ENCODE measurements at places on chromosomes 6 and 20.
A peak's percentile ranks its signal among the peaks of the same experiment; 100 is the strongest.

DNA sequence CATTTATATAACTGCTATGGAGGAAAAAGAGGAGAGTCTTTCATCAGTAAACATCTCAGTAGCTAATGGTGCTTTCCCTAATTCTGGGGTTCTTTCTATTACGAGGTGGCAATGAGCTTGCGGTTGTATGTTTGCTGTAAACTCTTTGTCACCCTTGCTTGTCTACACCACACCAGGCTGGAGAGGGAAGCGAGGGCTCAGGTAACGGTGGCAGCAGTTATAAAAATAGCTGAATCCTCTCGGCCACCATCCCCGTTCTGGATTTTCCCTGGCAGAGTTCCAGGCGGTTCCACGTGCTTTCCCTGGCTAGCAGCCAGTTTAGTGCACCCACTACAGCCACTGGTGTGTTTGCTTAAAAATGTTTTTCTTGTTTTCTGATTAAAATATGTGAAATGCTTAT, 39.0 kb downstream of the MAS1 start:
- DNase-seq, result no peak

DNA sequence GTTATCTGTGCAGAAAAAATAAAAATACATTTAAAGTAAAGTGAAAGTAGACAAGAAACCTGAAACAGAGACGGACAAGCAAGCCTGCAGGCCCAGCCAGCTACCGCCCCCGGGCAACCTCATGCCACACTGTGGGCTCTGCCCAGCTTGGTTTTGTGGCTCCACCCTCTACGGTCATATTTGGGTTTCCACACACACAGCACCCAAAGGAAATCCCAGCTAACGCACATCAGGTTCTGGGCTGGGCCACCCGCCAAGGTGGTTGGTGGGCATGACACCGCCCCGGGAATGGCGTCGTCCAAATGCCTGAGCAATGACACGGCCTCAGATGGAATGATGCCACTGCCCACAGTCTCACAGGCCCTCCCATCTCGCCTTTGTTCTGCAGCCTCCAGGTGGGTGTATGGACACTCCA, 22.9 kb downstream of the FAM110A start:
- DNase-seq, result no peak

GRCh38 chr20:50467174-50467573, 43.0 kb upstream of the PTPN1 start:
- no peak for DNase-seq

DNA sequence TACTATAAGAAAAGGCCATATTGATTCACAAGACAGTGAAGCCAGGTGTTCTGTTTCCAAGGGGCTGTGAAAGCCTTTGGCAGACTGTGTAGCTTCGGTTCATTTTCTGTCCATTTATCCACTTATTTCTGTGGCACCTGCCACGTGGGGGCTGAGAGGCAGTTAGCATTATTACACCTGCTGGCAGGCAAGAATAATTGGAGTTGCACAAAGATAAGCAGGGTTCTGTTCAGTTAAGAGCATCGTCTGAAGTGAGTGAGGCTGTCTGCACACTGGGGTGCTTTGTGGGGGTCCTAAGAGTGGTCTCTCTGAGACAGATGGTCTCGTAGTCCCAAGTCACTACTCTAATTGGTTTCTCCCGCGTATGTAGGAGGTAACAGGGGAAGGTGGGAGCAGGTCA, 60.6 kb upstream of the CCN6 start:
- DNase-seq, result no peak

DNA sequence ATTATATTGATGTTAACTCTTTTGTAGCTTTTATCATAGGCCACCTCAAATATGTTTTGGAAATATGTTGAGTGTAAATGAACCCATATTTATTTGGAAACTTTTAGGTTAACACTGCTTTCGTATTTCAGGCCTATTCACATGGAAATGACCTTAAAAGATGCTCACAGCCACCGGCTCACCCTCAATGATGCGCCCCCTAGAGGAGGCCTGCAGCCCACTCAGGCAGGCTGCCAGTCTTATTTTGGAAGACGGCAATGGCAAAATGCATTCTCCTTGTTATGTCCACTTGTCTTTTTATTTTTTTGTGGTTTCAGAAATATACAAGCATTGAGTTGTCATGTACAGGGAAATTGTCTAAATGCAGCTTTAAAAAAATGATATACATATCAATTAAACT, 869.7 kb downstream of the PHF3 start:
- DNase-seq, result no peak

DNA sequence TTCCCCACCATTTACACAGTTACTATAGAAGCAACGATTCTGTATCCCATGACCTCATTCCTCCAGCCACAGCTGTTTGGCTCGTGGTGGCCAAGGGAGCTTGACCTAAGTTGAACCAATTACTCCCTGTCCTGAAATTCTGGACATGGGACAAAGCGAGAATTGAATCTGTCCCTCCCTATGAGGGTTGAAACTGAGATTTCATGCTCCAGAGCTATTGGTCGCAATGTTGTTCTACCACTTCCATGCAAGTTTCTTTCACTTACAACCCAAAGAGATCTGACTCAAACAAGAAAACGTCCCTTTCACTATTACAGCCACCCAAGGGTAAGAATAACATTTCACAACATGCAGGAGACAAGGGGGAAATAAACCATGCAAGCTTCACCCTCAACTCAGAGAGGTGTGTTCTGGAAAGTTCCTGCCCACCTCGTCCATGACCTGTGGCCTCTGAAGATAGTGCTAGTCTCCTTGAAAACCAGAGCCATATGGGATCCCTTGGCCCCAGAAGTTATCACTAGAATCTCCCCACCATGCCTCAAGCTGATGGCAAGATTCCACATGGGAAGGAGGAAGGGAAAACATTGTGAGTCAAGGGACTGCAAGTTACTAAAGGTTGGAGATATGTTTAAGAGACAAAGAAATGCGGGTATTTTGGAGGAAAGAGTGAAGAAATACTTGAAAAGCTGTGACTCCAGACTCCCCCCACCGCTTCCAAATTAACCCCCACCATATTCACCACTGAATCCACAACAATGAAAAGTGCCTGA, 74.5 kb upstream of the SRSF6 start:
- DNase-seq, result no peak

- no peak for DNase-seq
Observed at GRCh38 chr6:133388731-133389130, 147.6 kb downstream of the EYA4 start.

DNA sequence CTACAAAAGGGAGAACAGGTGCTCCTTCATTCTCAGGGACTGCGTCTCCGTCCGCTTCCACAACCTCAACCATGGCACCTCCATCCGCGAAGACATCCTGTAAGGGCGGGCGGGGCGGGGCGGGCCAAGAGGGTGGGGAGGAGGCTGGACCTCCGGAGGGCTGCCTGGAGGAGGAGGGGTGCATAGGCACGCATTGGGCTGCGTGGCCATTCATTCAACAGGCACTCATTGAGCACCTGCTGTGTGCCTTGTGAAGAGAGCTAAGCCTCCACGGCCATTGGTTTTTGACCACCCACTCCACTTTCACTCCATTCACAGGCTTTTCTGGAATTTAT, 435 bp downstream of the ZSWIM3 start:
- no peak for DNase-seq

DNA sequence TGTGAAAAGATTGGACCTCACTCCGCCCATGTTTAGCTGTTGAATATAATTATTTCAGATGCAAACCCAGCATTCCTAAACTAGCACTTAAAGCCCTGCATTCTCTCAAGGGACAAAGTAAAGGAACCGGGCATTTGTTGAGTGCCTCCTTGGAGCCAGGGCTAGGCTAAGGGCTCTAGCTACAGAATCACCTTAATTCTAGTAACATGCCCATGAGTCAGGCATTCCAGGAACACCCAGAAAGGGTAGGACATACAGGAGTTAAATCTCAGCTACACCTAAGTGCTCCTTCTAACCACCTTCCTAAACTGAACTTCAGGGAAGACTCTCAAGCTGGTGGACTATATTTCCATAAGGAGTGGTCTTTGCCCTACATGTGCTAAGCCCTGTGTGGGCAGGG, 89.4 kb downstream of the SLC24A3 start:
- DNase-seq, result no peak

DNA sequence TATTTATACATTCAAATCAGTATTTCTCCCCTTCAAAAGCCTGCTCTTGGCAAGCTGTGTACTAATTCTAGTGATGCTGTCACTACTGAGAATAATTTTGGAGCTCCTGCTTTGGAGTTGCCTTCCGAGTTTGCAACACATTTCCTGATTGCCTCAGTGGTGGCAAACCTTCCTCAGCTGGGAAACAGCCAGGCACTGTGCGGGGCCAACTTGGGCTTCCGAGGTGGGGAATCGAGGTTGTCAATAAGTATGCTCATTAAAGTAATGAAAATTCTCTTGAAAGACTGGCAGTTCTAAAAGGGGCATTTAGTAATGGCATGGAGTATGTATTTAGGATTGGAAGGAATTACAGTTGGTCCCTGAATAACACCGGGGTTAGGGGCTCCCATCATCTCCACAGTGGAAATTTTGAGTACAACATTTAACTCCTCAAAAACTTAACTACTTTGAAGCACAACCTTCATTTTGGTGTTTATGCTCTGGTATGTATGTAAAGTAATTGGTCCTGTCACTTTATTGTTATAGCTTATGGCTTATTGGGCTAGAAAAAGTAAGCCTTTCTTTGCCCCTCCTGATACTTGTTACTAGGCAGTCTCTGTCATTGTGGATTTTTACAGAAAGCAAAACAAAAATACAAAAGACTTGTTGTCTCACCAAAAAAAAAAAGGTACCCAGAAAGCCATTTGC, 2.7 kb downstream of the PAQR8 start:
- DNase-seq, result peak; percentile 27

- no peak for DNase-seq
Observed at GRCh38 chr6:15793826-15794225, 131.0 kb upstream of the DTNBP1 start.

GRCh38 chr20:9442858-9443257, 71.5 kb upstream of the LAMP5 start:
- DNase-seq, result no peak

GRCh38 chr20:23459461-23460150, 6.9 kb upstream of the CST11 start:
- DNase-seq, result no peak

DNA sequence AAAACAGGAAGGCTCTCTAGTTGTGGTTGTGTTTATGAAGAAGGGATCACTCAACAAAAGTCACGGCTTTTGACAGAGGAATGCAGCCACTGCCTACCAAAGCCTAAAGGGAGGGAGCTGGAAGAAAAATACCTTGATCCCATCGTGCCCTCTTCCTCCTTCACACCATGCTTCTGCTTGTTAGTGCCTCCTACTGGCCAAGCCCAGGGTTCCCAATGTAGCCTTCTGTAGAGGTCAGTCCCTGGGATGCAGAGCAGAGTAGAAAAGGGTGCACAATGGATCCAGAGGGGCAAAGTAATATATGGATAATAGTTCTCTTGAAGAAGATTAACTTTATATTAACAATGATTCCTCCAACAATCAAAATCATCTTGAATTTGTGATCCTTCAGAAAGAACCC, 293.5 kb upstream of the FERMT1 start:
- no peak for DNase-seq

GRCh38 chr6:133955582-133956415, 2.8 kb downstream of the TBPL1 start:
- no peak for DNase-seq

DNA sequence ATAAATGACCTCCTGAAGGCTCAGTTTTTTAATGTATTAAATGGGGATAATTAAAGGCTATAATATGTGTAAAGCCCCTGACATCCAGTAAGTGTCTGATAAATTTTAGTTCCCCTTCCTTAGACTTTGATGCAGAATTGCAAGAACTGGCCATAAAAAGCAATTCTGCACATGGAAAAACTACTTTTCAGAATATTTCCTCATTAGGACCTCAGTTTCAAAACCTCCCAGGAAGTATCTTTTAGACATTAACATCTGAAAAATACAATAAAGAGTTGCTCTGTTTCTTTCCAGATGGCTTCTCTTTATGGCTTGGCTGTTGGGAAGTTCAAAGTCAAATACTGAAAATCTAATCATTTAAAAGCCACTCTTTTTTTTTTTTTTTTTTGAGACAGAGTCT, 106.3 kb upstream of the ZNF217 start:
- no peak for DNase-seq

GRCh38 chr20:19070026-19070425, 142.4 kb upstream of the SLC24A3 start:
- DNase-seq, result no peak

DNA sequence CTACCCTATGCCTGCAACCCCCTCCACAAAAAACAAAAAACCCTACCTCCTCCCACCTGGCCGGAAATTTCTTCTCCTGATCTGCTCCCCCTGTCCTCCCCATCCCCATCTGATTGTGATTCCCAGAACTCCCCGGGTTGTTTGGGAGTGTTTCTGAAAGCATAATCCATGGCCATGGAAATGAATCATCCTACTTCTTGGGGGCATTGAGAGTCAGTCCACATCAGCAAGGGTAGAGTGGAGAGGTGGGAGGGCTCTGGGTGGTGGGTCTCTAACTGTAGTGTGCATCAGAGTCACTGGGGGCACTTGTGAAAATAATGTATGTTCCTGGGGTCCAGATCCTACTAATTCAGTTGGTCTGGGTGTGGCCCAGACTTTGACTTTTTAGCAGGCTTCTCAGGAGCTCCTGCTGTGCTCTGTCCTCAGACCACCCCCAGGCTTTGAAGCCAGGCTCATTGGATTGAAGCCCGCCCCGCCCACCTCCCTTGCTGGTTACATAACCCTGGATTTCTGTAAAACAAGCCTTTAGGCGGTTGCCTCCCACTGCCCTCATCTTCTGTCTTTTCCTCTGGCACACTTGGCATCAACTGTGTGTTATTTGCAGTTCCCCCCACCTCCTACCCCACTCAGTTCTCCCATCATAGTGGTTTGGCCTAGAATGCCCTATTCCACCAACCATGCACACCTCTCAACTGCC, 10.5 kb downstream of the PIGT start:
- DNase-seq, result no peak

DNA sequence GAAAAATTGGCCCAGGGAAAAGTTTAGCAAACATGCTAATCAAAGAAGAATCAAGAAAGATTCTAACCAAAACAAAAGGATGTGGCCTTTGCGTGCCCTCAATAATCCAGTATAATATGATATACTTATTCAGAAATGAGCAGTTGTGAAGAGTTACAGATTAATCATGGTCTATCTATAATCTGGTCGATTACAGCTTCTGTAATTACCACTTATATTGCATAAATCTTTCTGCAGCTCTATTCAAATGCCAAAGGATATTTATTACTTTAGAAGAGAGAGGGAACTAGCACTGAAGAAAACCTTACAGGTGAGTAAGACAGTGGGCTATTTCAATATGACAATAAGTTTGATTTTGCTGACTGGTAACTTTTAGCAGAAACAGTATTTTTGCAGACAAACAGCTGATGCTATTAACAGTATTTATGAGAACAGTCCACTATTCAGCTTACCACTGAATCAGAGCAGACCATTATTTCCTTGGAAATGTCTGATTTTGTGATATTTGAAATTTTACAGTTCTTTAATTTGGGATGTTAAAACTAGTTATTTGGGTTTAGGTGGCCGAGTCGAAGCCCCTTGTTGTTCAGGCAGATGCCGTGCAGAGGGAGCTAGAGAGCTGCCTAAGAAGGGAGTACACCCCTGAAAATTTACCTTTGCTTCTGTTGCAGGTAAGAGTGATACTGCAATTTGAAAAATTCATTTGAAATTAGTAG, 92.2 kb downstream of the CEP57L1 start:
- DNase-seq, result peak; percentile 1

- DNase-seq, result no peak
Observed at GRCh38 chr6:31896856-31897611, 464 bp downstream of the EHMT2 start.

GRCh38 chr6:74587386-74587785, 618.5 kb downstream of the COL12A1 start:
- DNase-seq, result no peak

- no peak for DNase-seq
Observed at GRCh38 chr6:30769853-30770524, 25.6 kb upstream of the IER3 start.

GRCh38 chr20:46773680-46774079, 64.2 kb downstream of the SLC2A10 start:
- DNase-seq, result no peak

- no peak for DNase-seq
Observed at GRCh38 chr6:12577124-12577850, 139.3 kb upstream of the PHACTR1 start.

Measured in C1 segment of cervical spinal cord (tissue), 14 donors.